ENCODE measurements at places on chromosomes 2 and 18.
A peak's percentile ranks its signal among the peaks of the same experiment; 100 is the strongest.

- DNase-seq = no peak
These were observed 143.9 kb upstream of the SIX2 start for GRCh38 chr2:45153121-45153520.

DNA sequence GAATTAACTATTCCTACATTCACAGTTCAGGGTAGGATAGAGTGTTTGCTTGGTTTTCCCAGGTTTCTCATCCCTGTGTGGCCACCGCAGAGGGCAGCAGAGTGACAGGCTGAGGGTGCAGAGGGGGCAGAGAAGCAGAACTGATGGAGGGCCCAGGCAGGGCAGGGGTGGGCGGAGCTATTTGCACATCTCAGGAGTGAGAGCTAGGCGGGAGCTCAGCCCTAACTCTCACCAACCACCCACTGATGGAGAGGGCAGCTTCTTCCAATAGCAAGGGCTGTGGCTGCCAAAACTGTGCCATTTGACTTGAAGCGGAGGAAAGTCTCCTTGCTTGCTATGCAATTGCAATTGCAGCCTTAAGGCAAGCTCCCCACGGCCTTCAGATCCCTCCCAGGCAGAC is 12.0 kb upstream of the DARS1 start:
- DNase-seq = peak; percentile 59

DNA sequence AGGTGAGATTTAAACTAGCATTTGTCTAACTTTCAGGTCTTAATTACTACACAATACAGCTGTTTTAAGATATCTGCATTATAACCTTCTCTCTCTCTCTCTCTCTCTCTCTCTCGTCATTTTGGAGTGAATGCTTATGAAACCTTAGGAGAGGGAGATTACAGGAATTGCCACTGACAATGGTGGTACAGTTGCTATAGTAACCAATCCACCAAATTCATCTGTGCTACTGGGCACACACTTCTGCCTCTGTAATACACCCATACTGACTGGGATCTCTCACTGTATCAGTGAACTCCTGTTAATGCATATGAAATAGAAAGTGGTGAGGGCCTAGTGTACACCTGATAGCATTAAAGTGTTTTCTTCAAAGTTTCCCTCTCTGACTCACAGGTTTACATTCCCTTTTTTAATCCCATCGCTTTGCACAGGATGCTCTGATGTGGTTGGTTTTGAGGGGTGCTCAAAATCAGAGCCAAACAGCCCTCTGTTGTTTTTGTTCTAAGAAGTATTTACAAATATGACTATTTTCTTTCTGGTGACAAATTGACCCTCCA is 13.1 kb downstream of the KLHL14 start:
- no peak for DNase-seq

GRCh38 chr18:58535340-58536201 is 93.3 kb downstream of the ALPK2 start:
- DNase-seq = peak; percentile 98

DNA sequence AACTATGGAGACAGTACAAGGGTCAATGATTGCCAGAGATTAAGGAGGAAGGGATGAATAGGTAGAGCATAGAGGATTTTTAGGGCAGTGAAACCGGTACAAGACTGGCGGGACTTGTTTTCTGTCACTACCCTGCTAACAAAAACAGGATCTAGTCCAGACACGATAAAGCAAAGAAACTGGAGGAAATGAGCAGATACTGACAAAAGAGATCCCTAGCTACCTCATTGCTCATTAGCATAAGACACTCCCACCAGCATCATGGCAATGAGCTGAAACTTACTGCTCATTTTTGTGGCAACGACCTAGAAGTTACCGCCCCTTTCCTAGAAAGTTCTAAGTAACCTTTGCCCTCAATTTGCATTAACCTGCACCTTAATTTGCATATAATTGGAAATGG is 131.2 kb downstream of the ETAA1 start:
- DNase-seq = no peak

DNA sequence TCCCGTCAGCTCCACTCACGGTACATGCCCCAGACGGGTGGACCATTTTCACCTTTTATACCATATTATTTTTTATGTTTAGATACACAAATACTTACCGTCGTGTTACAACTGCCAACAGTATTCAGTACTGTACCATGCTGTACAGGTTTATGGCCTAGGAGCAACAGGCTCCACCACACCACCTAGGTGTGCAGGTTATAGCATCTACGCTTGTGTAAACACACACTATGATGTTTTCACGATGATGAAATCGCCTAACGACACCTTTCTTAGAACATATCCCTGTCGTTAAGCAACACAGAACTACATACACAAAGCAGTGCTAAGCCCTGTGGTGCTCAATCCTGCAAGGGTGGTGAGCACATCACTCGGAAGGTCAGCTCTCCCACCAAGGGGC is 24.5 kb downstream of the NDUFA10 start:
- DNase-seq = no peak
